ENCODE measurements at places on chromosomes 7 and 10. TPM values are rescaled to one million over a fixed set of nuclear protein-coding genes. Genes with fewer than 3 reads are reported as not detected.
A peak's percentile ranks its signal among the peaks of the same experiment; 100 is the strongest.

DNA sequence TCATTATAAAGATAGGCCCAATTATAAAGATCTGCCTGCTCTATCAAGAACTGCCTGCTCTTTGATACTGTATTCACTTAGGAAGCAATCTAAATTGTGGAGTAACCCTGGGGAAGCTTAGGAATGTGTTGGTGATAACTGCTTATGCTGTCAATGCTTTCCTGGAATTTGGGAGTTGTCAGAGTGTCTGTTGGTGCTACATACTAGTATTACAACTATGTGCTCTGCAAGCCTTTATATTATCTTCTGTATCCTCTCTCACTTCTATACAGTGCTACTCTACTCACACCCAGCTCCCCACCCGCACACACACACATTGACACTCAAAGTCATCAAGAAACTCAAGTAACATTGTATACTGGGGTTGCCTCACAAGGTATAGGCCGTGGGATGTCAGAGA is 6.1 kb downstream of the ZNF277 start:
- peak; percentile 50 for DNase-seq

Gene SEPTIN7
- 188 TPM for total RNA-seq

Gene GPR15LG
- total RNA-seq, result 1.0 TPM

Gene UCN3
- not detected for total RNA-seq

Gene HOXA3
- total RNA-seq, result 33.2 TPM

GRCh38 chr10:63128443-63128842 is 4.7 kb upstream of the NRBF2 start:
- DNase-seq, result no peak

DNA sequence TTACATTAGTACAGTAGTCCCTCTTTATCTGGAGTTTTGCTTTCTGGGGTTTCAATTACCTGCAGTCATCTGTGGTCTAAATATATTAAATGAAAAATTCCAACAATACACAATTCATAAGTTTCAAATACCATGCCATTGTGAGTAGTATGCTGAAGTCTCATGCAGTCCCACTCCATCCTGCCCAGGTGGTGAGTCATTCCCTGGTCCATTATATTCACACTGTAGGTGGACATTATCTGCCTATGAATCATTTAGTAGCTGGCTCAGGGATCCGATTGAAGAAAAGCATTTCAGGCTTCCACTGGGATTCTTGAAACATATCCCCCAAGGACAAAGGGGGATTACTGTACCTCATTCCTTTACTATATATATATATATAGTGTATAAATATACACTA is 298.2 kb upstream of the GALNT17 start:
- DNase-seq, result peak; percentile 41

DNA sequence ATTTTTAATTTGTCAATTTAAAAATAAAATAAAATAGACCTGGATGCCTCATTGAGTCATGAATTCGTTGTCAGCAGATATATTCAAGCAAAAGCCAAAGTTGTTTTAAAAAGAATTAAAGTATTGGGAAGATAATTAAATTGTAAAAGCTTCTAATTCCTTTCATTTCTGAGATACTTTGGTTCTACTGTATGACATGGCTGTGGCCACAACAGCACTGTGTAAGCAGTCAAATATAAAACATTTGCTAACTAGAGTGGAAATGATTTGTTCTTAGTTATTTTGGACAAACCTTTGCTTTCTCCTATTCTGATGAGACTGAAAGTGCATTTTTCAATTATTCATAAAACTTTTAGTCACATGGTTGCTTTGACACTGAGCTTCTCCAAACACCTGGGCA is 143.6 kb upstream of the FAM13C start:
- DNase-seq, result no peak

DNA sequence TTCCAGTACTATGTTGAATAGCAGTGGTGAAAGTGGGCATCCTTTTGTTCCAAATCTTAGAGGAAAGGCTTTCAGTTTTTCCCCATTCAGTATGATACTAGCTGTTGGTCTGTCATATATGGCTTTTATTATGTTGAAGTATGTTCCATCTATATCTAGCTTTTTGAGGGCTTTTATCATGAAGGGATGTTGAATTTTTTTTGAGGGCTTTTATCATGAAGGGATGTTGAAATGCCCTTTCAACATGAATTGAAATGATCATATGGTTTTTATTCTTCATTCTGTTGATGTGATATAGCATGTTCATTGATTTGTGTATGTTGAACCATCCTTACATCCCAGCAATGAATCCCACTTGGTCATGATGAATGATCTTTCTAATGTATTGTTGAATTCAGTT is 75.3 kb downstream of the KIF20B start:
- no peak for DNase-seq

- no peak for DNase-seq
Observed at GRCh38 chr10:17349717-17350116, 104.7 kb downstream of the ST8SIA6 start.
